ENCODE measurements at places on chromosomes 1 and 21.

DNA sequence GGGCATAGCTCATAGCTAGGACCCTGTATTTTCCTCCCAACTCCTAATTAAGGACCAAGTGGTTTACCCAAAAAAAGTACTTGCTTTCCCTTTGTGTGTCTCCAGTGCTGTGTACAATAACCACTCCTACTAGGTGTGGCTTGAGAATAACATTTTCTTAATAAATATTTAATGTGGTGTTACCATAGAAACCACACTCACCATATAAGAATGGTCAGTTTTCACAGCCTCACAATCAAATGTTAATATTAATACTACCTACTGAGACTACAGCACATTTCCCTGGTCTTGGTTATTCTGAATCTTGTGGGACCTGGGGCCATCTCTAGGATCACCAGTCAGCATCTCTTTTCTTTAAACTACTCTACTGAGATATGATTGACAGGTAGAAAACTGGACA lies 83.5 kb upstream of the BCAR3 start:
- no peak for DNase-seq

- DNase-seq, result no peak
Observed at GRCh38 chr1:105556266-105556665, 1500.2 kb upstream of the PRMT6 start.

- DNase-seq, result no peak
Observed at GRCh38 chr1:192945390-192946130, 113.6 kb downstream of the UCHL5 start.

- DNase-seq, result peak; percentile 16
Observed at GRCh38 chr21:41170442-41170841, 2.5 kb downstream of the BACE2 start.

DNA sequence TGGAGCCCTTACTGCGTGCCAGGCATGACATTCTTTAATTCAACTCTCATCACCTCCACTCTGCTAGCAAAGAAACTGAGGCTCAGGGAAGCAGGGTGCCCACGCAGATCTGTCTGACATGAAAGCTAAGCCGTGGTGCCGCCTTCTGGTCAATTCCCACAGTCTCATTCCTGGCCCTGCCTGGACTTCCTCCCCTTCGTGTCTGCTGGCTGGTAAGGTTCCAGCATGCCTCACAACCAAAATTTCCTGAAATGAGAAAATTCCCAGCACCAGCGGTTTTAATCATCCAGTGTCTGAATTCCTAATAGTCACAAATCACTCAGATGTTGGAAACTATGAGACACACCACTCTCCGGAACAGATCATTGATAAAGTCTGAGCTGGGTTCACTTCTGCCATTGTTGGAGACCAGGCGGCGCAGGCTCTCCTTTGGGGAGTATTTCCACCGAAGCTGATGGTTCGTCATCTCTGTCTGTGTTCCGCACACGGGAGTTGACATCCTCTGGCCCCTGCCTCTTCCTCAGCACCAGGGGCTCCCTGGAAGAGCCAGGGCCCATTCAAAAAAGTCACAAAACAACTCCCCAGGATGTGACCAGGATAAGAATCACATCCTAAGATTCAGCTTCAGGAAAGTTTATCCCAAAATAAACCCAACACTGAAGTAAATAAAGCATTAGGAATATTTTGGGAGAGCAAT lies 167.7 kb downstream of the PLPP3 start:
- DNase-seq, result no peak

- DNase-seq, result no peak
Observed at GRCh38 chr1:232047473-232047872, 420.9 kb downstream of the DISC1 start.

- DNase-seq, result no peak
Observed at GRCh38 chr1:228836427-228836826, 101.1 kb downstream of the RHOU start.

DNA sequence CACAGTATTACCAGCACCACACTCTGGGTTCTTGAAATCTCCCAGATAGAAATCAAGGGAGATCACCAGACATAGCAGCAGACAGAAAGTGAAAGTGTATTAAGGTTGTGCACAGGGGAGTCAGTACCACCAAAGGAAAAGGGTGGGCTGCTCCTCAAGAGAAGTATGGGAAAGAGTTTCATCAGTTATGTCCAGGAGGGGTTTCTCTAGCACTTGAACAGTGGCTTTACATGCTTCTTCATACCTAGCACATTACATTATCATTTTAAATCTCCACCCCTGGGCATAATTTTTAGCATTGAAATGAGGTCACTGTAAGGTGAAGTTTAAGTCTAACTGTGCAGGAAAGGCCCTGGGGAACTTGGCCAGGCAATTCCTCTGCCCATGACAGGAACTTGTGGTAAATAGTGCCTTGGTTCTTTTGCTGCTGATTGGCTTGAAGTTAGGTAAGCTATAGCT lies 601.0 kb downstream of the NUF2 start:
- no peak for DNase-seq

DNA sequence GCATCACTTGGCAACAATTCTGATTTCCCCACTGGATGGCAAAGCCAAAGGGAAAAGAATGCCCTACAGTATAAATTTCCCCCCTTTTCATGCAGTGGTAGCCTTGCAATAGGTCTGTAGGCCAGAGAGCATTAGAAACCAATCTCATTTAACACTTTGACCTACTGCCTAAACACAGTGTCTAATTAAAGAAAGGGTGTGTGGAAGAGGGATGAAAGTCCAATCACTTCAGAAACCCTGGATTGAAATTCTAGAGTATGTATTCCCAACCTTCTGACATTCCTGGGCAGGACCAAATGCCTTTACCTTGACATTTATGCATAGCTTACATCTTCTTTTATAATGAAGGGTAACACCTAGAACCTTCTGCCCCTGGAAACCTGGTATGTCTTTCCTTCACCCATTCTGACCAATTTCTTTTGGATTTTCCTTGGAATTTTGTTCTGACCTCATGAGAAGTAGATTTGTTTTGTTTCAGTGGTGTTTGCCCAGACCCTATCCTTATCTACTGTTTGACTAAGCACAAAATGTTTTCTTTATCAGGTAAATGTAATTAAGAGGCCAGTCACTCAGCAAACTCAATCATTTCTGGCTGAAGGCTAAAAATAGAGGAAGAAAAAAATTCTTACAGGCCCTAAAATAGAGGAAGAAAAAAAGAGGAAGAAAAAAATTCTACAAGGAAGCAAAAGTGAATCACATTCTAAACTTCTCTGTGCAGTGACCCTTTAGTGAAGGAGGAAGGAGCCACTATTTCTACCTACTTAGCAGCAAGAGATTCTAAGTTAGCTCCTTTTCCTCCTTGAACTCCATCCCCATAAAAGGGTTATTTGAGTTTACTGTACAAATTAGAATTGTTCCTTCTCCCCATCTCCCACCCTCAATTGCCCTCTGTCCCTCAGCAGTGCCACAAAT lies 129.5 kb upstream of the DSCAM start:
- no peak for DNase-seq

GRCh38 chr1:24415910-24416665 lies 486 bp downstream of the NIPAL3 start:
- no peak for DNase-seq

DNA sequence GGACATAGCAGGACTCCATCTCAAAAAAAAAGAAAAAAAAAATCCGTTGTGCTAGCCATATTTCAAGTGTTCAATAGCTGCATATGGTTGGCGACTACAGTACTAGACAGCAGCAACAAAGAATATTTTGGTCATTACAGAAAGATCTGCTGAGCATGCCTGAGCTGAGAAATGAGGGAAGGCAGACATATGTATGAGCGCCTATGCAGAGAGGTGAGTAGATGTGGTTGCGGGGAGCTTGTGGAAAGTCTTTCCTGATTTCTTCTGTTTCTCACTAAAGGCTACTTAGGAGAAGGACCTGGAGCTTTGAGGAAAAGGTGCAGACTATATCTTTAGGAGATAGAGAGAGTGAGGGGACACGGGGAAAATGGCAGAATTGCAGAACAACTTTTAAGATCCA lies 21.0 kb upstream of the APP start:
- DNase-seq, result no peak

DNA sequence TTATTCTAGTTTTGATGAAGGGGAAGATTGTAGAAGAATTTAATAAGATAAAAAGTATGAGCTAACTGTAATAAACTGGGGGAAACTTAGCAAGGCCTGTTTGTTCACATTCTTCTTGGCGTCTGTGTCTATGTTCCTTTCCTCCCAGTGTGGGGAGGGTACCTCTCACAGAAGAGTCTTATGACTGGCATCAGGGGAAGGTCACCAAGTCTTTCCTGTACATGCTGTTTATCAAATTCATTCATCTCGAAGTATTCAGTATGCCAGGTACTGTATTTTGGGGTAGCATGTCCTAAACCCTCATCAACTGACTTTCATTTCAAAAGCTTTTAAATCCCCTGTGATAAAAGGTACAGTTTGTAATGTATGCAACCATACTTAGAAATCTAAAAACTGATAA lies 78.4 kb downstream of the HS2ST1 start:
- DNase-seq, result no peak

GRCh38 chr1:62492521-62492920 lies 55.7 kb downstream of the USP1 start:
- no peak for DNase-seq

DNA sequence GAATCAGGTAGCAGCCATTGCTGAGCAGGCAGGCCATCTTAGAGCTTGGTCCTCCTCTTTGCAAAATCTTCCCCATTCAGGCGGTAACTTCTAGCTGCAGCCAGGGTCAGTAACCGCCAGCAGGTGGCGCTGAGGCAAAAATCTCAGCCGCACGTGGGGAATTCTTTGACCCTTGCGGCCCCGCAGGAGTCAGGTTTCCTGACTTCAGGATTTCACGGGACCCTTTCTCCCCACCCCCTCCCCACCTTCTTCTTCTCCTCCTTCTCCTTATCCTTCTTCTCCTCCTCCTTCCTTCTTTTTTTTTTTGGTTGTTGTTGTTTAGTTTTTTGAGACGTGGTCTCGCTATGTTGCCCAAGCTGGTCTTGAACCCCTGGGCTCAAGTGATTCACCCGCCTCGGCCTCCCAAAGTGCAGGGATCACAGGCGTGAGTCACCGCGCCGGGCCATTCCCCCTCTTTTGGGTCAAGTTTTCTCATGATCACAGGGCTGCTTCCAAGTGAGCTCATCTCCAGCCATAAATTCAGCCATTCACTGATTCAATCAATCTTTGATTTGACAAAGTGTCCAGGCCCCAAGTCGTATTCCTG lies 33.4 kb upstream of the TENT5B start:
- peak; percentile 69 for DNase-seq

- no peak for DNase-seq
Observed at GRCh38 chr21:34364921-34365320, 1.1 kb downstream of the KCNE2 start.

DNA sequence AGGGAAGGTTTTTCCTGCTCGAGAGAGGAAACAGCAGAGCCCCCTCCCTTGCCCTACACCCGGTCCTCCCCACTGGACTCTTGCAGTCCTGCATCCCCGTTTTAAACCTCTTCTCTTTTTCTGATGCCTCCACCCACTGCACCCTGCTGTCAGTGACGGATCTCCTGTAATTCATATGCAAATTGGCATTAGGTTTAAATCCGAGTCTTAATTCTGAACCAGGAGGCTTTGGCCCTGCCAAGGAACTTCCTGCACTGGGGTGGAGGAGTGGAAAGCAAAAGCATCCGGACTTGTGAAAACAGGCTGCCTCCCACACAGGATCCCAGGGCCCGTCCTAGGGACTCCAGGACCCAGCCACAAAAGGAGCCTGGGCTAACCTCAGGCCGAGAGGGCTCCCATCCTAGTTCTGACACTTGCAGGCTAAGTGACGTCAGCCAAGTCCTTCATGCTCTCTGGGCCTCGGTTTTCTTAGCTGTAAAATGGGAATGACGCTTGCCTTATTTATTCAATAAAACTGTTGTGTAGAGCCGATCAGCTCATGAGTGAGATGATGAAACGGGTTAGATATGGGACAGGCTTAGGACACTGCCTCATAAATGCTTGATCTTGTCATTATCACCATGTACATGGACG lies 613.3 kb downstream of the AJAP1 start:
- DNase-seq, result no peak

GRCh38 chr1:54428837-54429518 lies 22.8 kb upstream of the SSBP3 start:
- DNase-seq, result no peak

DNA sequence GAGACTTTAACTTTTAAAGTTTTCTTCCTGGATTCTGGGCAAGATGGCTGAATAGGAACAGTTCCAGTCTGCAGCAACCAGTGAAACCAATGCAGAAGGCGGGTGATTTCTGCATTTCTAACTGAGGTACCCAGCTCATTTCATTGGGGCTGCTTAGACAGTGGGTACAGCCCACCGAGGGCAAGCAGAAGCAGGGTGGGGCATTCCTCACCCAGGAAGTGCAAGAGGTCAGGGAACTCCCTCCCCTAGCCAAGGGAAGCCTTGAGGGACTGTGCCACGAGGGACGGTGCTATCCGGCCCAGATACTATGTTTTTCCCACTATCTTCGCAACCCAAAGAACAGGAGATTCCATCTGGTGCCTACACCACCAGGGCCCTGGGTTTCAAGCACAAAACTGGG lies 121.0 kb downstream of the VAV3 start:
- no peak for DNase-seq

DNA sequence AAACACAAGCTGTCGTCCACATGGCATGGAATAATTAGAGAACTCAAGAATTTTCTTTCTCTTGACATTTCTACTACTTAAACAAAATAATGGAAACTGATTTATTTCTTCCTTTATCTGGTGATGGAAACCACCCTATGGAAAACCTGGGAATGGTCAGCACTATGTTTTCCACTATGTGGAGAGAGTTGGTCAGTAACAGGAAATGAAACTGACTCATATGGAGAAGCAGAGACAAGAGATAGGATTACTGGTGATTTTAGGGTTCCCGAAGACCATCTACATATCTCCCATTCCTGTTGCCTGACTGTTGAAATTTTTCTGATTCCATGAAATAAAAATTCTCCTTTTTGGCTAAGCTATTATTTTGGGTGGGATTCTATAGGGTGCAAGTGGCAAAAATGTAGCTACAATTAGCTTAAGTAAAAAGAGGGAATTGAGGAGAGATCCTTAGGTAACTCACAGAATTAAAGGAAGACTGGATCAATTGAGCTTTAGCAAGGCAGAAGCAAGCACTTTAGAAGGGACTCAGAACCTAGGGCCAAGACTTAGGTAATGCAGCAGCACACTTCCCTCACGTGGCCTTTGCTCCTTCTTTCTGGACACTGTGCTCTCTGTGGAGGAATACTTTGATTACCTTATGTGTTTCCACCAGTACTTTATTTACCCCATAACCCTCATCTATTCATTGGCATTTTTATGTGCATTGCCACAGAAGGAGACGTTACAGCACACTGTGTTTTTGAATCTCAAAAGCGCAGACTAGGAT lies 89.6 kb downstream of the LEPR start:
- no peak for DNase-seq

GRCh38 chr1:191641420-191642260 lies 516.6 kb upstream of the RGS18 start:
- no peak for DNase-seq
